ENCODE measurements at places on chromosomes 2 and 18. TPM values are rescaled to one million over a fixed set of nuclear protein-coding genes. Genes with fewer than 3 reads are reported as not detected.
A peak's percentile ranks its signal among the peaks of the same experiment; 100 is the strongest.

GRCh38 chr18:77622009-77622692, 372.5 kb downstream of the GALR1 start:
- no peak overlapping the region for H3K27ac ChIP-seq
- H3K36me3 ChIP-seq: no peaks in the 10 kb centered on the region
- H3K4me1 ChIP-seq: peaks cover 6% of the 10 kb centered on the region
- H3K4me3 ChIP-seq: peak overlapping the region; percentile 11

DNA sequence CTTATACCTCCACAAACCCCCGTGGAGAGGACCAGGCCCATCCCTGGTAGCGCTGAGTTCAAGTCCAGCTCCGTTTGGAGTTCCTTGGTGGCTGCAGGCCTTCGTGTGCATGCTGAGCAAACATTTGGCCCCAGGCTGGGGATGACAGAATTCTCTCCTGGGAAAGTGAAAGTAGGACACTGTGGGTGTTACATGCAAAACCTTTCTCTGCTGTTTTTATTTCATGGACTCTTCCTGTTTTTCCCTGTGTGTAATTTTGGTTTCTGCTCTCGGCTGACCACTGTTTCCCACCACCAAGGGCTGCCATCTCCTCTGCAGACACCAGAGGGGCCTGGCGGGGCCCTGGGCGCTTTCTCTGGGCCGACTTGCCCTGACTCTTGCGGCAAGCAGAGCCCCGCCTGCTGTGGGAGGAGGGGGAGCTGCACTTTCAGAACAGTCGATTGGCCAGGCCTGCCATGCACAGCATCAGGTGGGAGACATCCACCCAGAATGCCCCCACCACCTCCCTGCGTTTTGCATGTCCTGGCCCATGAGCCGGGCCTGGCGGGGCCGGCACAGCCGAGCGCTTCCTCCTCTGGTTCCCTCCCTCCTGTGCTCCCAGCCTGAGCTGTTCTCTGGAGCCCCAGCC, 102.4 kb downstream of the CABLES1 start:
- H3K4me1 ChIP-seq: peaks cover 38% of the 10 kb centered on the region
- DNase-seq: peak; percentile 24
- peak overlapping the region; percentile 59 for H3K27ac ChIP-seq
- peak overlapping the region; percentile 11 for H3K4me3 ChIP-seq

DNA sequence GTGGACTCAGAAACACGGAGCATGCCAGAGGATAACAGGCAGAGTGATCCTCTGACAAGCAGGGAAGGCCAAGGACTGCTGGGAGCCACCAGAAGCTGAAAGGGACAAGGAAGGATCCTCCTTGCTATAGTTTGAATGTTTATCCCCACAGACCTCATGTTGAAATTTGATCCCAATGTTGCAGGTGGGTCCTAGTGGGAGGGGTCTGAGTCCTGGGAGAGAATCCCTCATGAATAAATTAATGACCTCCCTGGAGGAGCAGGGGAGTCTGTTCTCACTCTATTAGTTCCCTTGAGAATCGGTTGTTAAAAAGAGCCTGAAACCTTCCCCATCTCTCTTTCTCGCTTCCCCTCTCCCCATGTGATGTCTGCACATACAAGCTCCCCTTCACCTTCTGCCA, 124.4 kb downstream of the FBXO15 start:
- no peaks in the 10 kb centered on the region for H3K36me3 ChIP-seq
- H3K4me1 ChIP-seq: no peaks in the 10 kb centered on the region
- no peak for DNase-seq
- no peak overlapping the region for H3K4me3 ChIP-seq
- H3K27ac ChIP-seq: no peak overlapping the region

GRCh38 chr2:122063716-122064115, 308.3 kb downstream of the TSN start:
- H3K27ac ChIP-seq: no peak overlapping the region
- no peak overlapping the region for H3K4me3 ChIP-seq
- no peaks in the 10 kb centered on the region for H3K4me1 ChIP-seq
- H3K36me3 ChIP-seq: no peaks in the 10 kb centered on the region
- H3K27me3 ChIP-seq: no peaks in the 10 kb centered on the region

DNA sequence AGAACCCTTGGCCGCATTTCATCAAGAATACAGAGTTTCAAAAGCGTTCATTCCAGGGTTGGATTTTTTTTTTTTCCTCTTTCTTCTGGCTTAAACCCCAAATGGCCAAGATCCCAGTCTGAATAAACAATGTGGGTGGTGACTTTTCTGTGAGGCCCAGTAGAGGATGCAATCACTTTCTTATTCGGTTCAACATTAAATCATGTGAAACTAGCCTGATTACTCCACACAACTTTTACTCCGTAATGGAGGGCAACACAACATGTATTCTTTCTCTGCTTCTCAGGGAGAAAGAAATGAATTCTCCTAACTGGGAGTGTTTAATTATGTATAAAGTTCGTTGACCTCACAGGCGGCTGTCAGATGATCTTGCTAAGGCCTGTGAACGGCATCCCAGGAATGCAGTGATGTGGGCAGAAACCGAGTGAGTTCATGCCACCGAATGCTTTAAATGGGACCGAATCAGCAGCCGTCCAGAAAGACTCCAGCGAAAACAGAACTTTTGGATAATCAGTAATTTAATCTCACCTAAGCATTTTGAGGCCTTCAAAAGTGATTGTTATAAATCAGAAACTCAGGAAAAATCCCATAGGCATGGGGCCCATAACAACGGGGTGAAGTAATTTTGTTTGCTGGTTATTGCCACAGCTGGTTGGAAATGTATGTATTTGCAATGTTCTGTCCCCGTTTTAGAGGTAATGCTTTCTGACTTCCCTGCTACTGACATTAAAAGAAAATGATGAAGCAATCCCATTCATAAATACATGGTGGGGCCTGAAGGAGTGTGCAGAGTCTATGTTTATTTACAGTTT, 81.5 kb downstream of the BCL2 start:
- no peaks in the 10 kb centered on the region for H3K36me3 ChIP-seq
- H3K27ac ChIP-seq: no peak overlapping the region
- no peak overlapping the region for H3K4me3 ChIP-seq
- DNase-seq: no peak

DNA sequence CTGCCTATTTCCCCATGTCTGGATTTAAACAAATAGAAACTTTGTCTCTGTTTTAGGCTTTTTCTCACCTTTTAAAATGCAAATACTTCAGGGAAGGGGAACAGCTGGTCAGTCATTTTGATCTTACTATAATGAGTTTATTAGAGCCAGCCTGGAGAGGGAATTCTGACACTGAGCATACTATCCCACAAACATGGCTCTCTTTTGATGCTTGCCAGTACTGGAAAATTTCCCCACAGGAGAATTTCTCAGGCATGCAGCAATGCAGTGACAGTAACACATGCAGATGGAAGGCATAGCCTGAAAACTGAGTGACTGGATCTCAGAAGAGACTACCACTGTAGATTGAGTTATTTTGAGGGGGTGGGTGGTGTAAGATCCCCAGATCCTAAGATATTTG, 974.3 kb upstream of the CELF4 start:
- no peak for DNase-seq
- H3K4me1 ChIP-seq: no peaks in the 10 kb centered on the region
- H3K4me3 ChIP-seq: no peak overlapping the region
- no peaks in the 10 kb centered on the region for H3K27me3 ChIP-seq
- H3K27ac ChIP-seq: no peak overlapping the region
- no peaks in the 10 kb centered on the region for H3K36me3 ChIP-seq

- H3K27ac ChIP-seq: no peak overlapping the region
- no peak overlapping the region for H3K4me3 ChIP-seq
- H3K36me3 ChIP-seq: no peaks in the 10 kb centered on the region
- no peak for DNase-seq
- H3K27me3 ChIP-seq: no peaks in the 10 kb centered on the region
- H3K4me1 ChIP-seq: no peaks in the 10 kb centered on the region
Observed at GRCh38 chr2:155364766-155365165, 666.3 kb downstream of the KCNJ3 start.

- no peaks in the 10 kb centered on the region for H3K4me1 ChIP-seq
- no peak for DNase-seq
Observed at GRCh38 chr18:23033056-23033455, 99.9 kb downstream of the RBBP8 start.

DNA sequence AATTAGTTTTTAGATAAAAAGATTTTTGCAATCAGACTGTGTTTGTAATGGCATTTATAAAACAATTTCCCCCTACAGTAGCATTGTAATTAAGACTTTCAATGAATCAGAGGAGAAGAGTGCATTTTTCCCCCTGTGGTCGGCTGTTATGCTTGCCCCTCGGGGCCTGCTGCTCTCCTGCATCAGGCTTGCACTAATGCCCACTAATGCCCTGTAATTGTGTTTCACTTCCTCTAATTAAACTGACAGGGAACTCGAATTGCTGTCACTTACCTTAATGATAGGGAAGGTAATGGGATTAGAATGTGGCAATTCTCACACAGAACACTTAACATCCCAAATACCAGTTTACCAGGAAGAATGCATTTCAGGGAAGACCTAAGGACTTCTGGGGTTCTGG, 61.2 kb upstream of the LRRTM1 start:
- no peak for DNase-seq
- no peak overlapping the region for H3K4me3 ChIP-seq
- no peaks in the 10 kb centered on the region for H3K36me3 ChIP-seq
- no peaks in the 10 kb centered on the region for H3K27me3 ChIP-seq
- no peaks in the 10 kb centered on the region for H3K4me1 ChIP-seq

DNA sequence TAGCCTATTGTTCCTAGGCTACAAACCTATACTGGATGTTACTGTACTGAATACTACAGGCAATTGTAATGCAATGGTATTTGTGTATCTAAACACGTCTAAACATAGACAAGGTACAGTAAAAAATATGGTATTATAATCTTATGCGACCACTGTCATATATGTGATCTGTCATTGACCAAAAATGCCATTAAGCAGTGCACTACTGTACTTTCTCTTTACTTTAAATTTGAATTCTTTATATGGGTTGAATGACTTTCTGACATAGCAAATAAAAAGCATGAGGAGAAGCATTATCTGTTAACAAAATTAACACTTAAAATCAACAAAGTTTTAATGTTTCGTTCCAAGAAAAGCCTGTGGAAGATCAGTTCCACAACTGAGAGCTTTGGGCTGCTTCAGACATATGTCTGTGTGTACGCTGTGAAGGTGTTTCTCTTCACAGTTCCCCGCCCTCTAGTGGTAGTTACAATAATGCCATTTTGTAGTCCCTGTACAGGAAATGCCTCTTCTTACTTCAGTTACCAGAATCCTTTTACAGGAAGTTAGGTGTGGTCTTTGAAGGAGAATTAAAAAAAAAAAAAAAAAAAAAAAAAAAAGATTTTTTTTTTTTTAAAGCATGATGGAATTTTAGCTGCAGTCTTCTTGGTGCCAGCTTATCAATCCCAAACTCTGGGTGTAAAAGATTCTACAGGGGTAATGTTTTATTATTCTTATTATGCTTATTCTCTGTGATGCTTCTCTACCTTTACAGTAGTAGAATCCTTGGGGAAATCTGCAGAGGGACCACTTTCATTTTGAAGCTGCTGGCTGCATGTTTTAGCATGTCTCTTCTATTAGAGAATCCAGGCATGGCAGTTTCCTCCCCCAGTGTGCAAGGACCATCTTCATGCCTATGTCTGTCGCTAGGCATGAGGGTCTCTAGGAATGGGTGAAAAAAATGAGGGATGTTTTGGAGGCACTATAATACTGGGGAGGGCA, 54.5 kb downstream of the SCN2A start:
- no peak overlapping the region for H3K27ac ChIP-seq
- no peak overlapping the region for H3K4me3 ChIP-seq
- H3K36me3 ChIP-seq: no peaks in the 10 kb centered on the region
- H3K4me1 ChIP-seq: no peaks in the 10 kb centered on the region
- no peak for DNase-seq

GRCh38 chr2:33458248-33458819, 18.1 kb upstream of the RASGRP3 start:
- no peak for DNase-seq
- no peak overlapping the region for H3K4me3 ChIP-seq
- peaks cover 3% of the 10 kb centered on the region for H3K27me3 ChIP-seq
- H3K27ac ChIP-seq: no peak overlapping the region

DNA sequence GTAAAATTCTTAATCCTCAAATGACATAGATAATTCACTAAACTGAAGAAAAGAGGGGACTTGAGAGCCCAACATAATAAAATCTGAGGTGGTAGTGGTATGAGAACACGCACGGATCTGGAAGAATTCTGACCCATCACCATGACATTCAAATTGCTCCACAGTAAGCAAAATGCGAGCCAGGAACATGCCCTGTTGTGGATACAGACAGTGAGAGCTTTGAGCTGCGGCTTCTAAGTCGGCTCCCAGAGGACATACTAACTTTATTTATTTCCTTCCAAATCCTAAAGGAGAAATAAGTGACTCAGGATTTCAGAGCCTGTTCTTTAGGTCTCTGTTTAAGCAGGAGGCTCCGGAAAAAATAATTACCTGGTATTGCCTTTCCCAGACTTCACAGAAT, 143.4 kb upstream of the SMAD7 start:
- no peaks in the 10 kb centered on the region for H3K27me3 ChIP-seq
- peaks cover 3% of the 10 kb centered on the region for H3K36me3 ChIP-seq
- H3K4me1 ChIP-seq: no peaks in the 10 kb centered on the region
- H3K4me3 ChIP-seq: no peak overlapping the region
- no peak overlapping the region for H3K27ac ChIP-seq
- no peak for DNase-seq

DNA sequence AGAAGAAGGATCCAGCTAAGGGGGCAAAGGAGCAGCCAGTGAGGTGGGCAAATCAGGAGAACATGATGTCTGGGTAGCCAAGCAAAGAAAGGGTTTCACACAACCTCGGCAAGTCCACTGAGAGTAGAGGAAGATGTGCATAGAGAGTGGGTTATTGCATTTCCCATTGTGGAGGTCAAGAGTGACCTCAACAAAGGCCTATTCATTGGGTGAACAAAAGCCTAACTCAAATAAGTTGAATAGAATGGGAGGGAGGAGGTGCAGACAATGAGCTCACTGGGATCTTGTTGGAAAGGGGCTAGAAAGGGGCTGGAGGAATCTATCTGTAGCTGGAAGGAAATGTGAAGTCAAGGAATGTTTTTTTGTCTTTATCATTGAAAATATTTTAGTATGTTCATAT, 14.0 kb upstream of the PDCL3 start:
- no peaks in the 10 kb centered on the region for H3K36me3 ChIP-seq
- H3K4me1 ChIP-seq: no peaks in the 10 kb centered on the region
- H3K27ac ChIP-seq: no peak overlapping the region
- no peak for DNase-seq

GRCh38 chr18:59878644-59879043, 21.2 kb upstream of the PMAIP1 start:
- no peak overlapping the region for H3K4me3 ChIP-seq
- no peak overlapping the region for H3K27ac ChIP-seq
- no peak for DNase-seq
- peaks cover 24% of the 10 kb centered on the region for H3K4me1 ChIP-seq
- H3K36me3 ChIP-seq: no peaks in the 10 kb centered on the region

DNA sequence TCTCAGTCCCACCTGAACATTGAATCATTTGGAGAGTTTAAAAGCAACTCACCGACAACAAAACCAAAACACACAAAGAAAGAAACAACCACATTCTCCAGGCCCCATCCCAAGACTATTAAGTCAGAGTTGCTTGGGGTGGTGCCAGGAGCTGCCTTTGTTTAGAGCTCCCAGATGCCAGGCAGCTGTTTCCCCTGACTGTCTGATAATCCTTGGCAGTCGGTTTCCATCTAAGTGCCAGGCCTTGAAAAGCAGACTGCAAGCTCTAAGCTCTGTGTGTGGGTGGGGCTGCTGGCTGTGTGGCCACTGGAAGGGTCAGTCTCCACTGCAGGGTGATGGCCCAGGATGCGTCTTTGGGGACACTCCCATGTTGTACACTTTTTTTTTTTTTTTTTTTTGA, 255.3 kb upstream of the AGAP1 start:
- H3K4me3 ChIP-seq: no peak overlapping the region
- DNase-seq: no peak
- no peak overlapping the region for H3K27ac ChIP-seq
- no peaks in the 10 kb centered on the region for H3K36me3 ChIP-seq
- peaks cover 5% of the 10 kb centered on the region for H3K27me3 ChIP-seq

Gene MAPK4
- not detected for total RNA-seq

Gene UGT1A5
- not detected for total RNA-seq

Gene TMEM178A
- total RNA-seq: not detected

Gene CMPK2
- total RNA-seq: 5.8 TPM

Gene DSG4
- total RNA-seq: not detected

Gene MC5R
- total RNA-seq: not detected
